ENCODE measurements at places on chromosomes 11 and 22. TPM values are rescaled to one million over a fixed set of nuclear protein-coding genes. Genes with fewer than 3 reads are reported as not detected.
A peak's percentile ranks its signal among the peaks of the same experiment; 100 is the strongest.

DNA sequence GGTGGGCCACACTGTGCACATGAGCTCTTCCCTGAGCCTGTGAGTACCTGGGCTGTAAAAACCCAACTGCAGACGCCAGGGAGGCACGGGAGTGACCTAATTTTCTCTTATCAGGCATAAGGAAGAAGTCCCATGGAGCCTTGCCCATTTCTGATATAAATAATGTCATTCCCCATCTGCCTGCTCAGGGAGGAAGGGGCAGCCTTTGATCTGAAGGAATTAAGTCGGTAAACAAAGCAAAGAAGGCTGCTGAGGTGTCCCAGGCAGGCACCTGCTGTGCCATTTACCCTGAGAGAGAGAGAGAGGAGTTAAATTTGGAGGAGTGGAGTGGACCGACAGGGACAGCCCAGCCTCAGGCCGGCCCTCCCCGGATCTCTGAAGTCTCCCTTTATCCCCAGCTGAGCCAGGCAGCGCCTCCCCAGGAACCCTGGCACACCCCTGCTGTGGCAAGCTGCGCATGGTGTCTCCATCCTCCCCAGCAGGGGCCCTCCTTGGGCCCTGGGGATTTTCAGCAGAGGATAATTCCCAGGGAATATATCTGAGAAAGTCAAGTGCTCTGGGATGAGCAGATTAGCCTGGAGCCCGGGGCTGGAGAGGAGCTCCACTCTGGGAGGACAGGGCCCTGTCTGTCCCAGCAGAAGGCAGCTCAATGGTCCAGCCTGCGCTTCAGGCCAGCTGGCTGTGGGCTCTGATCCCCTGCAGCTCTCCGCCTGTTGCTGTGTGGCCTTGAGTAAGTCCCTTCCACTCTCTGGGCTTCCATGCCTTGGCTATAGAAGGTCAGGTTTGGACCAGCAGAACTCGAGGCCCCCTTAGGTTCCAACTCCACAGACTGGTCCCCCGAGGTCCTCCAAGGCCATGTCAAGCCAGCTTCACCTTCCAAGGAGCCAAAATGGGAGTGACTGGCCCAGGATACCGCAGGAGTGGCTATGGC is 17.5 kb upstream of the CABP7 start:
- DNase-seq = no peak

DNA sequence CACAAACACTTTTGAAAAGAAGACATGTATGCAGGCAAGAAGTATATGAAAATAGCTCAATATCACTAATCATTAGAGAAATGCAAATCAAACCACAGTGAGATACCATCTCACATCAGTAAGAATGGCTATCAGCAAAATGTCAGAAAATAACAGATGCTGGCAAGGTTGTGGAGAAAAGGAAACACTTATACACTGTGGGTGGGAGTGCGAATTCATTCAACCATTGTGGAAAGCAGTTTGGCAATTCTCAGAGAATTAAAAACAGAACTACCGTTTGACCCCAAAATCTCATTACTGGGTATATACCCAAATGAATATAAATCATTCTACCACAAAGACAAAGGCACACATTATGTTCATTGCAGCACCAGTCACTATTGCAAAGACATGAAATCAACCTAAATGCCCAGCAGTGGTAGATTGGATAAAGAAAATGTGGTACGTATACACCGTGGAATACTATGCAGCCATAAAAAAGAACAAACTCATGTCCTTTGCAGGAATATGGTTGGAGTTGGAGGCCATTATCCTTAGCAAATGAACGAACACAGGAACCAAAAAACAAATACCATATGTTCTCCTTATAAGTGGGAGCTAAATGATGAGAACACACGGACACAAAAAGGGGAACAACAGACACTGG is 18.5 kb downstream of the MMP13 start:
- DNase-seq = no peak

GRCh38 chr11:122108192-122108799 is 7.7 kb downstream of the BLID start:
- no peak for DNase-seq

GRCh38 chr11:97965849-97966646 is 1054.7 kb upstream of the CNTN5 start:
- peak; percentile 85 for DNase-seq

- DNase-seq = no peak
Observed at GRCh38 chr11:121281698-121282097, 10.9 kb upstream of the SC5D start.

- DNase-seq = no peak
Observed at GRCh38 chr11:68373189-68373814, 60.9 kb downstream of the LRP5 start.

DNA sequence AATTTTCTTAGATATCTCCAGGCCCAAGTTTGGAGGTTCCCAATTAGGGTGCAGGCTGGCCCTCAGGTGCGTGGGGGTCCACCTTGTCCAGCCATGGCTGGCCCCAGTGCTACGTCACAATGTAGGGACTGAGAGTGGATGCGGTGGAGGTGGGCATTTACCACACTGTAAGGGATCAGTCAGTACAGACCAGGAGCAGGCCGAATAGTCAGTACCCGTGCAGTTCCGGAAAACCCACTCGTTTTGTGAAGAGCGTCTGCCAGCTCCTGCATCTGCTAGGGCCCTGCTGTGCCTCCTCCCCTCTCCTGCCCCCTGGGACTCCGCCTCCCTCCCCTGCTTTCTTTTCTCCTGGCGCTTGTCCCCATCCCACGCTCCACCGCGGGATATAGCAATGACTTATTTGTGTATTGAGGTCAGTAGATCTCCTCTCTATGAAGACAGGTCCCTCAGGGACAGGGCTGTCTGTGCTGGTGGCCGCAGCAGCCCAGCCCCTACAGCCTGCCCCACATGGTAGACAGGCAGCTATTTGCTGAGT is 50.4 kb upstream of the SEPTIN5 start:
- DNase-seq = no peak

The APOBEC3A gene
- polyA plus RNA-seq = not detected

DNA sequence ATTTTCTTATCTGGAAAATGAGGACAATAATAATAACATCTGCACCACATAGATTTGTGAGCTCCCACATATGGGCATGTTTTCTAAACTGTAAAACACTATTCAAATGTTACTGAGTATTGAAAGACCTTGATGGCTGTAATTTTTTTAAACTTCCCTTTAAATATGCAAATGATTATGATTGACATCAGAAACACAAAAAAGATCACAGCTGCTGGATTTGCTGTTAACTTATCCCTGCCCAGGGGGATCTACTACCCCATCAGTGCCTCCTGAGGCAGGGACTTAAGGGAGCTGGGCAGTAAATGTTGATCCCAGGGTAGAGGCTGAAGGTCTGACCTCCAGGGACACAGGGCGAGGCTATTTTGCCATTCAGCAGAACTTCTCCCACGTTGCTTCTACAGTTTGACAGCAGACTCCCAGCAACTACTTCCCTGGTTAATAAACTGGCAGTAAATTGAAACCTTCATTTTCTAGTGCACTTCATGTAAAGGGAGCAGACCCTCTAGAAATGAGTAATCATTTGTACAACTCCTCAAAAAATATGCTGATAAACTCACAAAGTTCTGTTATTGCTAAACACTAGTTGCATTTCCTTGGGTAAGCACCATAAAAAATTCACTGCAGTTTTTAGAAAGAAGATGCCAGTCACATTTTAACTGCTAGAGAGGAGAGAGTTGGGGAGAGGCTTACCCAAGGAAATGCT is 20.3 kb downstream of the TMPRSS5 start:
- no peak for DNase-seq

The PNPLA5 gene
- 0.05 TPM for polyA plus RNA-seq

DNA sequence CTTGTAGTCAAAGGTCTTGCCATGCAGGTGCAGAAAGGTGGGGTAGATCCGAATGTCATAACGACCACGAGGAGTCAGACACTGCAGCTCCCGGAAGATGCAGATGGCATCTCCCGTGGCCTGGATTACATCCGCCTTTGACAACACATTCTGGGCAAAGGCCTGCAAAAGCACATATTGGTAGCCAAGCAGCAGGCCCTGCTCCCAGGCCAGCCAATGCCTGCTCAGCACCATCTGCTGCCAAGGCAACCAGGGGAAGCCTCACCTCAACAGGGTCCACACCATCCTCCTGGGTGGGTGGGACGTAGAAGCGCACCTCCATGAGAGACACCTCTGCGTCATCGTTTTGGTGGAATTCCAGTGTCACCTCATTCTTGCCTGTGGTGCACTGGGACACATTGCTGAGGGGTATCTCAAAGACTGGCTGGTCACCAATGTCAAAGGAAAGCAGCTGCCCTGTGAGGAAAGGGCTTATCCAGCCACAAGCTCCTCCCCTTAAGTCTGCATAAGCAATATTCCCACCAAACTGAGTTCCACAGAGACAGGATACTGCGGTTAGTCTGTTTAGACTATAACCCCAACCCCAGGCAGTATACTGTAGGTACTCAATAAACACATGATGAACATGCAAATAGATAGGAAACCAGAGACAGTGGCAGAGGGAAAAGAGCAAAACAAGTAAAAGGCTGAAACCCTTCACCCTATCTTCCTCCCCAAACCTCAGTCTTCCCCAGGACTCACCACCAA is 2.8 kb downstream of the SSRP1 start:
- no peak for DNase-seq

DNA sequence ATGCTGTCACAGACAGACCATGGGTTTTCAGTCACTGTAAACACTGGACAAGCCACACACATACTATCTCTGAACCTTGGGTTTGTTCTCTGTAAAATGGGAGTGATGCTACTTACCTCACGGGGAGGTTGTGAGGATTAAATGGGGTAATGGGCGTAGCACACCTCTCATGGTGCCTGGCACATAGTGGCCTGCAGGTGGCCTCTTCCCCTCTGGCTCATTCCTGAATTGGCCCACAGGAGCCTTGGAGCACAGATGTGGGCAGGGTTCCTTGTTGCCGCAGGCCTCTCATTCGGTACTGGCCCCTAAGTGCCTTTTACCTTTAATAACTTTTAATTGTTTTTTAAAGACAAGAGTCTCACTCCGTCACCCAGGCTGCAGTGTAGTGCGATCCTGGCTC is 11.7 kb downstream of the MICAL2 start:
- no peak for DNase-seq

The GVQW3 gene
- 0.49 TPM for polyA plus RNA-seq

The MMP8 gene
- 0.11 TPM for polyA plus RNA-seq

GRCh38 chr11:40401132-40401853 is 1058.2 kb downstream of the LRRC4C start:
- DNase-seq = no peak

DNA sequence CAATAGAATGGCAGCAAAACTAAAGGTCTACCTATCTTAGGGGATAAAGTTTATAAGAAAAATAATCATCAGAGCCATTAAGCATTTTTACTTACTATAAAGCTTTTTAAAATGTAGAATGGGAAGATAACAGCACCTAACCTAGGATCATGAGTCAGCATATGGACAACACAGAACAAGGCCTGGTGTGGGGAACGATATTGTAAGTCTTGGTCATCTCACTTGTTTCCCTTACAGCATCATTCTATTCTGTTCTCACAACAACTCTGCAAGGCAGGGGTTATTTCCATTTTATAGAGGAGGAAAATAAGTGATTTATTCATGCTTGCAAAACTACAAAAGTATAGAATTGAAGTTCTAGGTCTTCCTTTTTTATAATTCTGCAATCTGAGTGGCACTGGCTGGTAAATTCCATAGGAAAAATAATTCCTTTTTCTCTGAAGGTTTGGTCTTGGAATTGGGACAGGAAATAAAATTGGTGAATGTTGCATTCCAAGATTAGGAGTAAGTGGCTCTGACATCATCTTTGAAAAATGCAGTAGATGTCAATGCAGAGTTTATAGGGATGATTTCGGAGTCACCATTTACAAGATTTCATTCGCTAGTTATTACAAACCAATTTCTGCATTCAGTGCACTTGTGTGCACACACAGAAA is 423.0 kb downstream of the DYNC2H1 start:
- DNase-seq = peak; percentile 57

DNA sequence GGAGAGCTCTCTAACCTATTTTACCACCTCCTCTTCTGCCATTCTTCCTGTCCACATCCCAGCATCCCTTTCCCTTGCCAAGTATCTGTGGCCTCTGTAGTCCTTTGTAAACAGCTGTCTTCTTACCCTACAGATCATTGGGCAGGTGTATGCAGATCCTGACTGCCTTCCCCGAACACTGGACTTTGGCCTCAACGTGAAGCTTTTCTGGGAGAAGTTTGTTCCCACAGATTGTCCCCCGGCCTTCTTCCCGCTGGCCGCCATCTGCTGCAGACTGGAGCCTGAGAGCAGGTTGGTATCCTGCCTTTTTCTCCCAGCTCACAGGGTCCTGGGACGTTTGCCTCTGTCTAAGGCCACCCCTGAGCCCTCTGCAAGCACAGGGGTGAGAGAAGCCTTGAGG is 17.3 kb downstream of the PIK3IP1 start:
- DNase-seq = no peak

The CLMP gene
- 95.5 TPM for polyA plus RNA-seq

DNA sequence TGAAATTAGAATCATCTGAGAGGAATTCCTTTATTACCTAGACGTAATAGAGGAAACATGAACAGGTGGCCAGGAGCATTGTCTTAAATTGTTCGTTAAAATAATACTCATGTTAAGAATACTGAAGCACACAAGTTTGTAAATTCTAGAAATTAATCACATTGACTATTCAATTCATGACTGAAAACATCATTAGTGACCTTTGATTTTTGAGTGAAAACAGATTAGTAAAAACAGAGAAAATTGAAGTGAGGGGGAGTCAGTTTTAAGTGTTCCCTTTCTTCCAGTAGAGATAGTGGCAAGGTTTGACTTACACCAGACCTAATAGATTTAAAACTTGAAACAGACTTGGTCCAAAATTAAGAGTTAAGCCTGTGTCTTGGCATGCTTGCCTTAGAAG is 1.4 kb downstream of the ZFP91 start:
- DNase-seq = no peak

Measured in mammary epithelial cell (primary cell).